ENCODE measurements at places on chromosomes 3 and 15.

- DNase-seq = no peak
Measured at GRCh38 chr3:7646851-7647250, 785.9 kb downstream of the GRM7 start.

- DNase-seq = no peak
Measured at GRCh38 chr3:9291821-9292410, 42.5 kb upstream of the SRGAP3 start.

GRCh38 chr3:122146466-122146865 is 37.0 kb upstream of the CASR start:
- no peak for DNase-seq

DNA sequence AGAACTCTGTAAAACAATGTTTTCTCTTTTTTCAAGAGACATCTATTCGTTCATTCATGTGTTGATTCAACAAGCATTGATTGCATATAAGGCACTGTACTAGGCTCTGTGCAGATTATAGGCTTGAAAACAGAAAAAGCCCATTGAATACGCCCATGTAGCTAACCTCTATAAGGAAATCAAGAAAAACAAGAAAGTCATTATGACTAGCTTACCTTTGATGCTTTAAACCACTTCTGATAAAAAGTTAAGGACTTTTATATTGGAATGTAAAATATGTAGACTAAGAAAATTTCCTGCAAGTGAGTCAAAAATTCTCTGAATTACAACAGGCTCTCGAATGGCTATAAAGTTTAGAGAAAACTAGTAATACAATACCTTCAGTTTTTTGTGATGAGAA is 92.5 kb downstream of the BDH1 start:
- no peak for DNase-seq

GRCh38 chr3:119927190-119927589 is 145.3 kb downstream of the NR1I2 start:
- DNase-seq = no peak

- no peak for DNase-seq
Measured at GRCh38 chr3:195259154-195259474, 11.8 kb downstream of the XXYLT1 start.

GRCh38 chr15:90901175-90902039 is 1.7 kb upstream of the MAN2A2 start:
- no peak for DNase-seq

DNA sequence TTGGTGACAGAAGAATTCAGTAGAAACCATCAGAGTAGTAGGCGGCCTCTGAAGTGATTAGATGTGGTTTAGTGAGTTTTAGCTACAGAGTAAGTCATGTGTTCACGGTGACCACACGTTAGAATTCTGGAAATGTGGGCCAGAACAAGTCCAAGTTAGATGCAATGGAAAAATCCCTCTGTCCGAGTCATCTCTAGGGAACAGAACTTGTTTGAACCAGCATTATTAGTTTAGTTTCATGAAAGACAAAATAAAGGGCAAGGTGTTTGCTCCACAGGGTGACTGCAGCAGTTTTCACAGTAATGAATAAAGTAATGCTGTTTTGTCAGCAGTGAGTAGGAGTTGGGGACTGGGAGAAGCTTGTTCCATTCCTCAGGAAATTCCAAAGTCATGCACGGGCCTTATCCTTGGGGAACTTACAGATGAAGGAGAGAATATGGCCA is 100.2 kb downstream of the CGNL1 start:
- no peak for DNase-seq
